Neuronal stem cell (in vitro differentiated cells): ENCODE measurements at places on chromosomes 4 and X.
A peak's percentile ranks its signal among the peaks of the same experiment; 100 is the strongest.

- DNase-seq: no peak
Observed at GRCh38 chr4:169124661-169125060, 114.6 kb upstream of the CBR4 start.

- DNase-seq: no peak
Observed at GRCh38 chr4:124230268-124230667, 482.3 kb downstream of the ANKRD50 start.

DNA sequence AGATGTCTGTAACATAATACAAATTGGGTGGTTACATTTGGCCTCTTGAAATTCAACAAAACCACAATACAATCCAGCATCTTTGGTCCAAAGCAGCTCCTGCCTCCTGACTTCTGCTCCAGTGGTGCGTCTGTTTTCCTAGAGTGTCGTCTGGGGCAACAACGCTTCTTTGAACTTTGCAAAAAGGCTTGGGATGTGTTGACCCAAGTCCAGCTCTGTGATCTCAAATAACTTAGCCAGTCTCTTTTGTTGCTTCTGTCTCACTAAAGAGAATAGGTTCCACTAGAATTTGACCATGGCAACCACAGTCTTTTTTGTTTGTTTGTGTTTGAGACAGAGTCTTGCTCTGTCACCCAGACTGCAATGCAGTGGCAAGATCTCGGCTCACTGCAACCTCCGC is 324.0 kb downstream of the DHRSX start:
- no peak for DNase-seq

DNA sequence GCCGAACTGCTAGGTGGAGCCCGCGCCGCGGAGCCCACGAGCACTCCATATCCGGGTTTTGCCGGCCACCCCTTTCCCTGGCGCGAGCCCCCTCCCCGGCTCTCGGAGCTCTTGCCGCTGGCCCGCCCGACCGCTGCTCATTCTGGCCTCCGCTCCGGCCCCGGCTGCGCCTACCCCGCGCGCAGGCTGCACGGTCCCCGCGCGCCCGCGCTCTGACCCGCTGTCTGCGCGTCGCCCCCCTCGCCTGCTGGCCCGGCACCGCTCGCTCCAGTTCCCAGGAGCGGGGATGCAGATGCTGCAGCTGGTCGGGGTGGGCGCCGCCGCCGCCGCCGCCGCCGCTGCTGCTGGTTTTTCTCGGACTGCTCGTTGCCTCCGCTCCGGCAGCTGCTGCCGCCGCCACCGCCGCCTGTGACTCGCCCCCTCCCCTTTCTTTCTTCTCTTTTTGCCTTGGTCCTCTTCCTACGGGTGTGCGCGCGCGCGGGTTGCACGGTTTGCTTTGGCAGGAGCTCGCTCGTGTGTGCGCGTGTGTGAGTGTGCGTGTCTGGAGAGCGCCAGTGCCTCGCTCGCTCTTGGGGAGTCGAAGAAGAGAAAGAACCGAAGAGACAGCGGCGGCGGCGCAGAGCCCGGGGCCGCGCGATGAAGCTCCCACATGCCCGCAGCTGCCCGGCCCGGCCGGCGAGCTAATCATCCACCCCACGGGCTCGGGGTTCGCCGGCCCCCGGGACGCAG is at the start of gene ADGRL3:
ADGRL3 (plus strand) TSS at position 140 of the 729 bp plus-strand sequence.
- peak; percentile 83 for DNase-seq

- DNase-seq: no peak
Observed at GRCh38 chr4:57877047-57877458, 766.9 kb upstream of the IGFBP7 start.

DNA sequence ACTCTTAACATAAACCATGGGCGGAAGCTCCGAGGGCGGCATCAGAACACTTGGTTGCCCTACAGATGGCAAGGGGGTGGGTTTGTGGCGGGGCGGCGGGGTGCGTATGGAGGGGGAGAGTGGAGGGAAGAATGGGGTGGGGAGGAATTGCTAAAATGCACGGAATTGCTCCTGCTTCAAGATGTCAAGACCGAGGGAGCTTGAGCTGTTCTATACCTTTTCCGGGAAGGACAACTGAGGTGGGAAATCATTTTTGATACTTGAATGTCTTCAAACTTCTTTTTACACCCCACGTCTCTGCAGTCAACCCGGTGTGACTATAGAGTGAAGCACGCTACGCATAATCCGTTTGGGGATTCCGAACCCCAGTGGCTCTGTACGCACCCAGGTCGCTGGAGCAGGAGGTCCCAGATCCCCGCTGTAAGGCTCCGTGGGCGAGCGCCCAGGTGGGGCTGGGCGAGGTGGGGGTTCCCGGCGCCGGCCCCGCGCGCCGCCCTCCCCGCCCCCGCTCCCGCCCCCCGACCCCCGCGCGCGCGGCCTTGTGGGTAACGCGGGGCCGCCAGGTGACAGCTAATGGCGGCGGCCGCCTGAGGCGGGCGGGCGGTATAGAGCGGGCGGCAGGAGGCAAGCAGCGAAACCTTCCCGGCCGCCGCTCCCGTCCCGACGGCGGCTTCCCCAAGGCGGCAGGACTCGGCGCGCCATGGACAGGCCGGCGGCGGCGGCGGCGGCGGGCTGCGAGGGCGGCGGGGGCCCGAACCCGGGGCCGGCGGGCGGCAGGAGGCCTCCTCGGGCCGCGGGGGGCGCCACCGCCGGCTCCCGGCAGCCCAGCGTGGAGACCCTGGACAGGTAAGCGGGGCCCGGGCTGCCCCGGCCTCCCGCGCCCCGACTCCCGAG is at the start of gene MTMR1:
MTMR1 (plus strand) TSS at position 566 of the 894 bp plus-strand sequence; CDS start at position 701, 135 bp downstream.
- DNase-seq: no peak

- no peak for DNase-seq
Observed at GRCh38 chr4:120765260-120765680, 157.3 kb downstream of the PRDM5 start.

DNA sequence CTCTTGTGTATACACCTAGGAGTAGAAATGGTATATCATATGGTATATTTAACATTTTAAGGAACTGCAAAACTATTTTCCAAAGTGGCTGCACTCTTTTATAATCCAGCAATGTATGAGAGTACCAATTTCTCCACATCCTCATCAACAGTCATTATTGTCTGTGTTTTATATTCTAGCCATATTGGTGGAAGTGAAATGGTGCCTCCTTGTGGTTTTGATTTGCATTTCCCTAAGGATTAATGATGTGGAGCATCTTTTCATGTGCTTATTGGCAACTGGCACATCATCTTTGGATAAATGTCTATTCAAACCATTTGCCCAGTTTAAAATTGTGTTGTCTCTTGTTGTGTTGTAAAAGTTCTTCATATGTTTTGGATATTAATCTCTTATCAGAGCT is 9.6 kb downstream of the BMP15 start:
- DNase-seq: peak; percentile 0

GRCh38 chrX:124507246-124507645 is 160.9 kb downstream of the SH2D1A start:
- DNase-seq: no peak
